ENCODE measurements at places on chromosomes 6 and 20.

DNA sequence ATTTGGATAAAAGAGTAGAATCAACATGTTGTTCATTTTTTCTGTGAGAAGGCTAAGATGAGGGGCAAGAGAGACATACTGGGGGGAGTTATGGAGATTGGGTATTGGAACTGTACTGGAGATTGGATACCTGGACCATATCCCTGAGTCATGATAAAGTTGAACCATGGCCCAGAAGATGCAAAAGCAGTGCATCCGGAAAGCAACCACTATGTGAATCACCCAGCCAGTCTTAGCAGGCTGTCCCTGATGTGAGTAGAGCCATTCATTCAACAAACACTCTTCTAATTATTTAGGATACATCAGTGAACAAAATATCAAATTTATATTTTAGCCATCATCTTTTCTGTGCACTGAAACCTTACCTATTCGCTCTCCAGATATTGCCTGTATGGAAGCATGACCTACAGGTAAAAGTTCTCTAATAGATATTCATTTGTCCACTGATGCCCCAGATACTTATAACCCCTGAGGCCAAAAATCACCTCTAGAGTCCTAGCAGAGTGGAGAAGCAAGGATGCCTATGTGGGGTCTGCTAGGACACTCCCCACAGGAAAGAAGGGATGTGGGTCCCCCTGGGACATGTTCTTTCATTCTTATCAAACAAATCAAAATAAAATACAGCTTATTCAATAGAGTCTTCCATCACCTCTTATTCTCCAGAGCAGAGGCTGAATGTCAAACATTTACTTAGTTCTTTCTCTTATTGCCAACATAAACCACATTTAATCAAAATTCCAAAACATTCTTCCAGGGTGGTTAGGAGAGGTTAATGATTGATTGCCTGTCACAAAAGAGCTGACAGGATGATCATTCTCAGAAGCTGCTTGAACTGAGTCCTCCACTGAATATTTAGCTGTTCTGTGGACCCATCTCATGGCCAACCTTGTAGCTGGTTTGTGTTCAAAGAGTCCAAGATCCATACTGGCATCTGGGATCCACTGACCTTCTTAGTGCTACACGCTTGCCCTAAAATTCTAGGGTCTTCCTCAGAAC is 37.0 kb upstream of the PKHD1 start:
- peaks cover 9% of the 10 kb centered on the region for H3K27me3 ChIP-seq
- H3K4me1 ChIP-seq, result no peaks in the 10 kb centered on the region
- peak; percentile 14 for DNase-seq
- no peak overlapping the region for H3K4me3 ChIP-seq
- no peaks in the 10 kb centered on the region for H3K36me3 ChIP-seq

DNA sequence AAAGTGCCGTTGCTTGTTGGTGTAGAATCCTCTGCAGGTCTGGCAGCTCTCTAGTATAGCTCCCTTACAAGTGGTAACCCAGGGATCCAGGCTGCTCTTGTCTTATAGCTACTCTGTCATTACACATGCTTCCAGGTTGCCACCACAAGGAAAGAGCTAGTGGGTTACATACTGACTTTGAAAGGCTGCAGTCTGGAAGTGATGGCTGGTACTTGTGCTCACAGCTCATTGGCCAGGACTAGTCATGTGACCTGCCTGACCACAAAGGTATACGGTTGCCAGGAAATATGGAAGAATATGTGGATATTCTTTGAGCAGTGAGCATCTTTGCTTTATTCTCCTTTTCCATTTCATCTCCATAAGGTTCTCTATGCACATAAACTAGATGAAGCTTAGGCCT is 46.0 kb downstream of the RREB1 start:
- DNase-seq, result no peak
- H3K4me3 ChIP-seq, result no peak overlapping the region
- peaks cover 9% of the 10 kb centered on the region for H3K36me3 ChIP-seq
- H3K27ac ChIP-seq, result no peak overlapping the region
- no peaks in the 10 kb centered on the region for H3K27me3 ChIP-seq
- peaks cover 37% of the 10 kb centered on the region for H3K4me1 ChIP-seq

GRCh38 chr6:14723535-14724086 is 522.3 kb upstream of the JARID2 start:
- no peaks in the 10 kb centered on the region for H3K27me3 ChIP-seq
- H3K4me1 ChIP-seq, result 0 out of 2 replicates have a peak, but pooled peaks cover 5% of the 10 kb centered on the region
- no peak for DNase-seq
- no peak overlapping the region for H3K27ac ChIP-seq

DNA sequence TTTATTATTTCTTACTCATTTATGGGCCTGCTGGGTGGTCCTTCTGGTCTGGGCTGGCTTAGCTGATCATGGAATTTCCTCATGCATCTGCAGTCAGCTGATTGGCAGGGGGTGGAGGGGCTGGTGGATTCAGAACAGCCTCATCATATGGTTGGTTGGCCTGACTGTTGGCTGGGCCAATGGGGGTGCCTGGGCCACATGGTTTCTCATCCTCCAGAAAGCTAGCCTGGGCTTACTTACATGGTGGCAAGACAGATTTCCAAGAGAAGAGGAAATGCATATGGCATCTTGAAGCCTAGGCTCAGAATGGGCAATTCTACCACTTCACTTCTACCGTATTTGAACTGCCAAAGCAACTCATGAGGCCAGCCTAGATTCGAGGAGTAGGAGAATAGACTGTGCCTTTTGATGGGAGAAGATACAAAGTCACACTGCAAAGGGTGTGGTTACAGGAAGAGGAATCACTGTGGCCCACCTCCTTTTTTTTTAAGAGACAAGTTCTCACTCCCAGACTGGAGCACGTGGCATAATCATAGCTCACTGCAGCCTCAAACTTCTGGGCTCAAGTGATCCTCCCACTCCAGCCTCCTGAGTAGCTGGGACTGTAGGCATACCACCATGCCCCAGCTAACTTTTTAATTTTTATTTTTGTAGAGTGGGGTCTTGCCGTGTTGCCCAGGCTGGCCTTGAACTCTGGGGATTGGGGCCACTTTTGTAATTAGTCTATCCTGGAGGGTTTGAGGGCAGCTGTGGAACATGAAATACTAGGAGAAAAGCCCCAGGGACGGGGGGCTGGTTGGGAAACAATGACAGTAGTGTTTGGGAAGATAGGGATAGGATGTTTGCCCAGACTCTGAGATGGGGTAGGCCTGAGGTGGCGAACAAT is 47.6 kb upstream of the RNF24 start:
- no peak overlapping the region for H3K27ac ChIP-seq
- peaks cover 38% of the 10 kb centered on the region for H3K4me1 ChIP-seq
- DNase-seq, result no peak
- no peak overlapping the region for H3K4me3 ChIP-seq
- no peaks in the 10 kb centered on the region for H3K27me3 ChIP-seq
- H3K36me3 ChIP-seq, result no peaks in the 10 kb centered on the region

- H3K27me3 ChIP-seq, result no peaks in the 10 kb centered on the region
- no peak for DNase-seq
- no peaks in the 10 kb centered on the region for H3K4me1 ChIP-seq
- H3K27ac ChIP-seq, result no peak overlapping the region
These were observed 1.6 kb upstream of the ADIG start for GRCh38 chr20:38579219-38579910.

- no peaks in the 10 kb centered on the region for H3K36me3 ChIP-seq
- peaks cover 17% of the 10 kb centered on the region for H3K27me3 ChIP-seq
- no peak overlapping the region for H3K4me3 ChIP-seq
- peak; percentile 63 for DNase-seq
- H3K4me1 ChIP-seq, result peaks cover 8% of the 10 kb centered on the region
These were observed 34.3 kb downstream of the HLA-DMB start for GRCh38 chr6:32906539-32906938.

- peaks cover 48% of the 10 kb centered on the region for H3K4me1 ChIP-seq
- H3K27ac ChIP-seq, result no peak overlapping the region
- DNase-seq, result peak; percentile 19
- H3K27me3 ChIP-seq, result peaks cover 39% of the 10 kb centered on the region
- H3K4me3 ChIP-seq, result peak overlapping the region; percentile 71
These were observed 652 bp downstream of the BMP6 start for GRCh38 chr6:7726416-7727085.

DNA sequence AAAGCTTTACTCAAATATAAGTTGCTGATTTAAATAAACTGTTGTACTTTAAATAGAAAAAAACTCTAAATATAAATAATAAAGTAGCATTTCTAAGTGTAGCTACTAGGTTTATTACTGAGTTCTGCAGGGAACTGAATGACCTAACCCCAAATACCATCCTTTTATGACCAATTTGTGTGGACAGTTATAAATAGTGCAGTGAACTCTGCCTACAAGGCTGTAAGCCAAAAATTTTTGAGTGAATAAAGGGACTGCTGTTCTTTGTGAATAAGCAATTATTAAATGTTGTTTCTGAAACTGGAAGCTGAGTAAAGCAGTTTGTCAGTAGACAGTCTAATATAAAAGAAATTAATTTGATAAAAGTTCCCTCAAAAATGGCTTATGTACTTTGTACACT is 90.8 kb upstream of the ELOVL5 start:
- no peaks in the 10 kb centered on the region for H3K36me3 ChIP-seq
- H3K4me3 ChIP-seq, result no peak overlapping the region
- DNase-seq, result peak; percentile 60
- peaks cover 25% of the 10 kb centered on the region for H3K4me1 ChIP-seq
- H3K27ac ChIP-seq, result no peak overlapping the region

- peak; percentile 73 for DNase-seq
- H3K27ac ChIP-seq, result no peak overlapping the region
- H3K4me1 ChIP-seq, result peaks cover 19% of the 10 kb centered on the region
- peaks cover 5% of the 10 kb centered on the region for H3K27me3 ChIP-seq
These were observed 28.9 kb downstream of the TREM1 start for GRCh38 chr6:41257369-41258195.

DNA sequence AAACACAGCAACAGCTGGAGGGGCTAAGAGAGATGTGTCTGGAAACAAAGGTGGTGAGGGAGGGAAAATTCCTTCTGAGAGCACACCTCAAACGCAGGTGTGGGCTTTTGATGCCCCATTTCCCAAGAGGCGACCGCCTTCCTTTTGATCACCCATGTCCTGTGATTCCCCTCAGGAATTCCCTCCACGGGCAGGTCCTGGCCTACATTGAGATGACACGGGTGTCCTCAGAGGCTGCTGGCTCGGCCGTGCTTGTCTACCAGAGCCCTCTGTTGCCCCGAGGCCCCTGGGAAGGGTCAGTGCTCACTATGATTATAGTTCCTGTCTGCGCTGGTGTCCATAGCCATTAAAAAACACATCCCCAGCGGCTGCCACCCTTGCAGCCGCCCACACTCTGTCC is 242.6 kb downstream of the TFAP2C start:
- no peaks in the 10 kb centered on the region for H3K36me3 ChIP-seq
- H3K4me3 ChIP-seq, result no peak overlapping the region
- H3K4me1 ChIP-seq, result peaks cover 18% of the 10 kb centered on the region
- no peak overlapping the region for H3K27ac ChIP-seq
- DNase-seq, result no peak

GRCh38 chr6:40529040-40529439 is 58.1 kb downstream of the LRFN2 start:
- H3K4me1 ChIP-seq, result no peaks in the 10 kb centered on the region
- H3K27ac ChIP-seq, result no peak overlapping the region
- H3K4me3 ChIP-seq, result no peak overlapping the region
- peaks cover 15% of the 10 kb centered on the region for H3K27me3 ChIP-seq
- DNase-seq, result no peak
